ENCODE measurements at places on chromosomes 16 and 17. TPM values are rescaled to one million over a fixed set of nuclear protein-coding genes. Genes with fewer than 3 reads are reported as not detected.

- H3K4me1 ChIP-seq: no peaks in the 10 kb centered on the region
- peaks cover 16% of the 10 kb centered on the region for H3K27me3 ChIP-seq
- DNase-seq: no peak
- H3K27ac ChIP-seq: no peak overlapping the region
- H3K36me3 ChIP-seq: no peaks in the 10 kb centered on the region
Measured at GRCh38 chr17:18381158-18381952, 3.8 kb downstream of the EVPLL start.

DNA sequence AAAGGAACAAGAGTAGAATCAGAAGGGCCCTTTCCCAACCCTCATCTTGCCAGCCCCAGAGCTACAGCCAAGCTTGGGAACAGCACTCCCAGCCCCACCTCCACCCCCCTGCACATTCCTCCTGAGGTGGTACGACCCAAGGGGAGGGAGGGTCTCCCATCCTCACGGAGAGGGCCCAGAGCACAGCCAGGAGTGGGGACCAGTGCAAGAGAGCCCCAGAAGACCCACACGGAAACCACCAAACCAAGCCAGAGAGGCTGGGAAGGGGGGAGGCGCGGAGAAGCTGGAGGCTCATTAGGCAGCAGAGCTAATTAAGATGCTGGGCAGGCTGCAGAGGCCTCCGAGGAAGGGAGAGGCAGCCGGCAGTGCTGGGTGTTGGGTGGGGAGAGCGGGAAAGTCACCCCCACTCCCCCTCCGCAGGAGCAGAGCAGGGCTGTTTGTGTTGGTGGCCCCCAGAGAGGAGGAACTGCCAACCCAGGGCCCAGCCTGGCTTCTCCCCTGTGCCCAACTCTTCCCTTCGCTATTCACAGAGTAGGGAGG lies 2.4 kb downstream of the CACNB1 start:
- no peaks in the 10 kb centered on the region for H3K27me3 ChIP-seq
- H3K4me3 ChIP-seq: no peak overlapping the region
- no peak for DNase-seq
- no peak overlapping the region for H3K27ac ChIP-seq
- peaks cover 5% of the 10 kb centered on the region for H3K4me1 ChIP-seq

DNA sequence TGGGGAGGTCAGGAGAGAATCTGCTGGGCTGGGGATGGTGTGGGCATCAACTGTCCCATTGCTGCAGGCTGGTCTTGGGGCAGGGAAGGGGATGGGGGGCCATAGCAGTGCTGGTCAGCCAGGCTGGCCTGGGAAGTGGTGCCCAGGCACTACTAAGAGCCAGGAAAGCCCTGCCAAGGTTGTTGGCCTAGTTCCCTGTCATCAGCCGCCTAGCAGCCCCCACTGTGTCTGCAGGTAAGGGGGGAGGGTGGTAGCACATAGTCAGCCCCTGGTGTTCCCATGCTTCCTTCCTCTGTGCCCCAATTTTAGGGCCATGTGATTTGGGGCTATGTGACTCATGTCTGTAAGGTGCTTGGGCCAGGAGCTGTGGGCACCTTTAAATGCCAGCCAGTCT lies 17.8 kb downstream of the GJD3 start:
- peaks cover 75% of the 10 kb centered on the region for H3K4me1 ChIP-seq
- peak overlapping the region; percentile 37 for H3K4me3 ChIP-seq
- DNase-seq: no peak
- peaks cover 5% of the 10 kb centered on the region for H3K36me3 ChIP-seq
- H3K27ac ChIP-seq: peak overlapping the region; percentile 88
- H3K27me3 ChIP-seq: no peaks in the 10 kb centered on the region

DNA sequence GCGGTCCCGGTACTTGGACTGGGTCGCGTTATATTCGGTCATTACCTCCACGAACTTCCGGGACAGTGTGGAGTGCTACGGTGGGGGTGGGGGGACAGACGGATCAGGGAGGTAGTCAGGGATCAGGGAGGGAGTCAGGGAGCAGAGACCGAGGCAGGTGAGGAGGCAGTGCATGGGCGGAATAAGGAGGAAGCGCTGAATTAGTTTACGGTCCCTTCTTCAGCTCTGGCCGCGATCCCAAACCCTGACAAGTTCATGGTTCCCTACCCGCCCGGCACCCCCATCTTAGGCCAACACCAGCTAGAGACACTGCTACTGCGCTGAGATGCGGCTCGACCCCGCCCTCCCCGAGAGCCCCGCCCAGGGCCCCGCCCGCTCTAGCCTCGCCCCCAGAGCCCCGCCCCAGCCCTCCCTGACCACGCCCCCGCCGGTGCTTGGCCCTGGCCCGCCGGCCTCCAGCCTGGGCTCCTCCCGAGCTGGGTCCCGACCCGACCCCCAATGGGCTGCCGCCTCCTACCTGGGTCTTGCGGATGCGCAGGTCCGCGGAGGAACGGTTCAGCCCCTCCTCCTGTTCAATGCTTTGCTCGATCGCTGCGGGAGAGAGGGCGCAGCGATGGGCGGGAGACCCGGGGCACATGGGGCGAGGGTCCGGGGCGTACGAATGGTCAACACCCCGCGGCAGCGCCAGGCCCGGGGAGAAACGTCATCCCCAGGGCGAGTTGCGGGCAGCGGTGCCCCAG lies 12.1 kb downstream of the HSD3B7 start:
- peak; percentile 39 for DNase-seq
- peak overlapping the region; percentile 61 for H3K4me3 ChIP-seq
- peaks cover 4% of the 10 kb centered on the region for H3K4me1 ChIP-seq
- peaks cover 49% of the 10 kb centered on the region for H3K27me3 ChIP-seq
- no peak overlapping the region for H3K27ac ChIP-seq

DNA sequence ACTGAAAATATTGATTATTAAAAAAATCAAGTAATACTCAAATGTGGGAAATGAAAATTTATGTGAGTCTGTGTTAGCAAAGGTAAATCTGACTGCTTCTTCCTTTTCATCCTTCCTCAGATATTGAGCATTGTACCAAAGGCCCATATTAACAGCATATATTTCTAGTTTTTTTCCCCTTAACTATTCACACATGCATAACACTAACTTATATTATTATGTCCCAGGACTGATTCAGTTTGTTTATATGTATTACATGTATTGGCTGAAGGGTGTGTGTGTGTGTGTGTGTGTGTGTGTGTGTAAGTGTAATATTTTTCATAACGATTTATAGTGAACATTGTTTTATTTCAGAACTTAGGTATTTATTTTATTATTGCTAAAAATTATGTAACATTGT lies 74.2 kb downstream of the BCAS3 start:
- H3K36me3 ChIP-seq: peaks cover 4% of the 10 kb centered on the region
- no peaks in the 10 kb centered on the region for H3K27me3 ChIP-seq
- no peak for DNase-seq
- H3K4me1 ChIP-seq: no peaks in the 10 kb centered on the region
- H3K4me3 ChIP-seq: no peak overlapping the region

The GP2 gene
- 17.8 TPM for total RNA-seq

GRCh38 chr16:53429221-53429943 lies 4.9 kb upstream of the RBL2 start:
- DNase-seq: no peak
- no peak overlapping the region for H3K4me3 ChIP-seq
- H3K36me3 ChIP-seq: no peaks in the 10 kb centered on the region
- H3K27me3 ChIP-seq: no peaks in the 10 kb centered on the region
- H3K4me1 ChIP-seq: peaks cover 10% of the 10 kb centered on the region
- H3K27ac ChIP-seq: peak overlapping the region; percentile 77

- H3K27me3 ChIP-seq: peaks cover 22% of the 10 kb centered on the region
- H3K36me3 ChIP-seq: no peaks in the 10 kb centered on the region
- peaks cover 15% of the 10 kb centered on the region for H3K4me1 ChIP-seq
- H3K27ac ChIP-seq: no peak overlapping the region
- DNase-seq: no peak
Measured at GRCh38 chr16:84367750-84368307, 509 bp upstream of the ATP2C2 start.

DNA sequence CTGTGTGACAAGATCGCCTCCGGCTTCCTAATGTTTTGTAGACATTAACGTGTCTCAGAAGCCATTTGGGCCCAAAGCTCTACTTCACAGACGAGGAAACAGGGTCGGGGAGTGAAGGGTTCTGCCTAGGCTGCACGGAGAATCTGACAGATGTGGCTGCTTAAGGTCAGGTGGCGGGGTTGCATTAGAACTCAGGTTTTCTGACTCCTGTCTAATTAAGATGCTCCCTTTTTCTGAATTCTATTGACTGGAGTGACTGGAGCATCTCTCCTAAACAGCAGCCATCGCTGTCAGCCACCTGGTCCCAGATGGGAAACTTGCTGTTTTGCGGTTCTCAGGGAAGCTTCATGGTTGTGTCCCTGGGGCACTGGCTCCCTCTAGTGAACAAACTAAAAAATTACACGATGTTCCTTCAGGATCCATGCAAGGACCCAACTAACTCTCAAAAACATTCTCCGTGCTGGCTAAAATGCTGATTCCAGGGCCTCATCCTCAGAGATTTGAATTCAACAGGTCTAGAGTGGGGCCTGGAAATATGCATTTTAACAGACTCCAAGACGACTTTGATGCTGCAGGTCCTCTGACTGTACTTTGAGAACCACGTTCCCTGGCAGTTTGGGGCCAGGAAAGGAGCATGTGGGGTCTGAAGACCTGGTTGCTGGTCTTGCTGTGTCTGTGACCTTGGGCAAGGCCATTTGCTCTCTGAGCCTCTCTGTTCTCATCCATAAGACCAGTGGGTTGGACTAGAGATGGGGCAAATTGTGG lies 117.4 kb downstream of the IRF8 start:
- H3K36me3 ChIP-seq: no peaks in the 10 kb centered on the region
- no peaks in the 10 kb centered on the region for H3K4me1 ChIP-seq
- DNase-seq: no peak
- H3K4me3 ChIP-seq: no peak overlapping the region
- H3K27ac ChIP-seq: no peak overlapping the region

- no peak for DNase-seq
- no peaks in the 10 kb centered on the region for H3K36me3 ChIP-seq
- no peaks in the 10 kb centered on the region for H3K4me1 ChIP-seq
- peaks cover 5% of the 10 kb centered on the region for H3K27me3 ChIP-seq
Measured at GRCh38 chr16:26840691-26841090, 226.0 kb upstream of the C16orf82 start.

Measured in progenitor cell of endocrine pancreas (in vitro differentiated cells).